ENCODE measurements at places on chromosomes 11 and 22.

DNA sequence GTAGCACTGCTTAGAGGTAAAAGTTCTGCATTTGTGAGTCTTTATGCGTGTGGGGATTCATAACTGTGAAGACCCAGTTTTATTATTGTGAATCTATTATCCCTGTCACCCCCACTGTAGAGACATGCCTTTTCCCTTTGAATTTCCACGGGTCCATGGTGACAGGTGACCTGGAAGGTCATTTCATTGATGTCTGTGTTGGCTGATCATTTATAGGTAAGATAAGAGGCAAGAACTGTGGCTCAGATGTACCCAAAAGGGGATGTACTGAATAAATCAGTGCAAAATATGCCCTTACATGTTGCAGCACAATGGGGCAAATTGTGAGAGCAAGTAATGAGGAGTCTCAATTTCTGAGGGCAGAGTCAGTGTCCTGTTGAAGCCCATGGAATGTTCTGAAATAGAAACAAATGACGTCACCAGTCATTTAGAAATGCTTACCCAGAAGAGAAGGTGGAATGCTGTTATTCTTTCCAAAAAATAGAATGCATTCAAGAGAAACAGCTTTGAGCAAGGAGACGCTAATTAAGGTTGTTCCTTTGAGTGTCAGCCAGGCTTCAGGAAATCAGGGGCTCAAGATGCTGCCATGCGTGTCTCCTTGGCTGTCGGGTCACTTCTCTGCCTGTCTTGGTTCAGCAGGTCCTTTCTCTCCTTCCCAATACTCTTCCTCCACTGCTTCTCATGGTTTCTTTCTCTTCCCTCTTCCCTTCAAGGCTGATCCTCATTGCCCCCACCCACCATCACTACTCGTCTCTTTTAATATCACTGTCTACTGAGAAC lies 118.7 kb upstream of the E2F8 start:
- no peak for DNase-seq

DNA sequence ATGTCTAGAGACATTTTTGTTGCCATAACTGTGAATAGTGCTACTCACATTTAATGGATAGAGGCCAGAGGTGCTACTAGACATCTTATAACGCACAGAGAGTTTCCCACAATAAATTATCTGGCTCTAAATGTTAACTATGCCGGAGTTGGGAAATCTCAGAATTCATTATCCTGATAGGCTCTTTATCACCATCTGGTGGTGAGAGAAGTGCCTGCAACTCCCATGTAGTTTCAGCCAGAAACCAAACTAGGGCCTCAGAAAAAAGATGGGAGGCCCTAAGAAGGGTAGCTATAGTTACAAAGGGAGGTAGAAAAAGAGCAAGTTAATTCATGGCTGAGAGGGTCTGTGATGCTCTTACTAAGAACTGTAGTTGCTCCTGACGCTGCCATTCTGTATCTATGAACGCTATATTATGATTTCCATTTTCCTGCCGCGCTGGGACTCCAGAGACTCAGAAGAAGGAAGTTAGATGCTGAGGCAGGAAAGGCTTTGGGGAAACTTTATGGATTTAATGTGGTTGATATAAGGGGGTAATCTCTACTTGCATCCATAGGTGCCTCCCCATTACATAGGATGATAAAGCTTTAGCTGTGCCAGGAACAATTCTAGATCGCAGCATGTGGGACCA lies 22.9 kb upstream of the MRPL17 start:
- DNase-seq: peak; percentile 26

- DNase-seq: no peak
Measured at GRCh38 chr11:33779849-33780528, 5.7 kb upstream of the FBXO3 start.

DNA sequence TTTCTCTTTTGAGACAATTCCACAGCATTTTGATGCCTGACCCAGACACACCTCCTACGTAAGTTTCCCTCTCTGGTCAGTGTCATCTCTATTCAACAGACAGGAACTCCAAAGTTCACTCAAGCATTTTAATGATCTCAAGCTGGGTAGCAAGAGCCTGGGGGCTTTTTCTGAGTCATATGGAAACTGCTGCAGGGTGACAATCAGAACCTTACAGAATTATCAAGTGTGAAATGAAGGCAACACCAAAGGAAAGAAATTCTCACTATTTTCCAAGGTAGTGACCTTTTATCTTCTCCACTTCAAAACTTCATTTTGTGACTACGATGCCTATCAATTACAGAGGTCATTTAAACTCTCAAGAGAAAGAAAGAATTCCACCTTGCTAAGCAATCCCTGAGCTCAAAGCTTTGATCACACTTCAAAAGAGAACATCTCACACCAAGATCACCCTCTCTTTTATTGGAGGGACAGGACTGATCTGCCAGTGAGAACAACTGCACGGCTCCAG lies 229.0 kb upstream of the ZC3H12C start:
- no peak for DNase-seq

DNA sequence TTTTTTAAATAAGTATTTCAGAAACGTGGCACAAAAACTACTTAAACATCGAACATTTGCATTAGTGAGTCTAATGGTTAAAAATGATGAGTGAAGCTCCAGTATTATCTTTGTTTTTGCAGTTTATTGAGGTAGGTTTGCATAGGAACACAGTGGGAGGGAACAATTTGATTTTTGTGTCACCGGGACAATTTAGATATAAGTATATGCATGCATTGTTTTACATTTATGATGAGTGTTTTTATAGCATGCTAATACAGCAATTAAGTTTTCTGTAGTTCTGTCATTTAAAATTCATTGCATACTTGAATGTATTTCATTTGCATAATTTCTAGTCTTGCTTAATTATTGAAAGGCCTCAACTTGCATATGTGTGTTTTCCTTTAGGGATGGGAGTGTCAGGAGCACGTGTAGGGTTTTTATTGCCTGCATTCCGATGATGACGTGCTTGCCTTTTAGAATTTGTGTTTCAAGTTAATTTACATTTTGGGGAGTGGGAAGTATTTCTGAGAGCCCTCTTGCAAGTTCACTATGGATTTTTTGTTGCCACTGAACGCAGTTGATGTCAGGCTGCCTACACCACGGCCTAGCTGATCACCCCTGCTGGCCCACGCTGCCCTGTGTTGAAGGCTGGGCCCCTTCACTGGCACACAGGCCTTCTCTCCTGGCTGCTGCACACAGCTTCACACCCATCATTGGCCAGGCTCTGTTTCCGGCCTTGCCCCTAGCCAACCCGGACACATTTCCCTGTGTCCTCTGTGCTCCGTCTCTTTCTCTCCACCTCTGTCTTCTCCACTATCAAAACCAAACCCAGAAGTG lies 120.9 kb downstream of the TBC1D22A start:
- DNase-seq: no peak

DNA sequence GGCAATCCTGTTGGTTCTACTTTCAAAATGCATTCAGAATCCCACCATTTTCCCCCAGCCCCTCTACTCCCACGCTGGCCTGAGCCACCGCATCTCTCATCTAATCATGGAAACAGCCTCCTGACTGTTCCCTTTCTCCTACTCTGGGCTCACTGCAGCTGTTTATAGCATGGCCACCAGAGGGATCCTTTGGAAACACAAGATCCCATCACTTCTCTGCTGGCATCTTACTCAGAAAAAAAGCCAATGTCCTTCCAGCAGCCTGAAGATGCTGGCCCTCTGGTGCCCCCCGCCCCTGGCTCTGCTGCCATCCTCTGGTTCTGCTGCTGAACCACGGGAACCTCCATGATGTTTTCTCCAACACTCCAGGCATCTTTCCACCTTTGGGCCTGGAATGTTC lies 11.1 kb downstream of the MS4A8 start:
- DNase-seq: no peak

GRCh38 chr11:36447947-36448346 lies 62.1 kb downstream of the TRAF6 start:
- no peak for DNase-seq

GRCh38 chr11:68312117-68312779 lies at the start of gene LRP5:
LRP5 (plus strand) TSS chr11:68312591; CDS start chr11:68312715, 124 bp downstream.
- no peak for DNase-seq

DNA sequence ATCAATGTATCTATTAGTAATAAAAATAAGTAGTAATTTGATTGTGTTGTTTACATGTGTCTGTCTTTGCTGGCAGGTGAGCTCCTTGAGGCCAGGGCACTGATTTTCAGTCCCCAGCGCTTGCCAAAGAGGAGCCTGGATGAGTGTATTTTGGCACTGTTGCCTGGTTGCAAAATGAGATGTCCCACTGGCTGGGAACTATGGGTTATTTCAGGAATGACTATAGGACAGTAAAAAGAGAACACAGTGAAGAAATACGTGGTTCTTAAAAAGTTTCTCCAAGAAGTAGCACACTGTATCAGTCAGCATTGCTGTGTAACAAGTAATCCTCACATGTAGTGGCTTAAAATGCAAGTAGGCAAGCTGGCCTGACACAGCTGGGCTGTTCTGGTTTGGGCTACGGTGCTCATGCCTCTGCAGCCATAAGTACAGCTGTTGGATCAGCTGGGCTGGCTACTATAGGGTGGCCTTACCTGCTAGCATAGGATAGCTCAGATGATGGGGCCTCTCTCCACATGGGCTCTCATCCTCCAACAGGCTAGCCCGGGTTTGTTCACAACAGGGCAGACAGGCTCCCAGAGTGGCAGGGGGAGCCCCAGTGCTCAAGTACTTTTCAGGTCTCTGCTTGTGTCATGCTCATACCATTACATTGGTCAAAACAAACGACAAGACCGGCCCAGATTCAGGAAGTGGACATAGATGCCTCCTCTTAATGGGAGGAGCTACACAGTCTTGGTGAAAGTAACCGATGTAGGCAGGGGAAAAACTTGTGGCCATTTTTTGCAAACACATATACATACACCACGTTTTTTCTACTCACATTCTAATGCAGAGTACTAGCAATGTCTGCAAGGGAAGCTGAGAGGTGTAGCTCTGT lies 399.1 kb downstream of the LARGE1 start:
- DNase-seq: no peak

DNA sequence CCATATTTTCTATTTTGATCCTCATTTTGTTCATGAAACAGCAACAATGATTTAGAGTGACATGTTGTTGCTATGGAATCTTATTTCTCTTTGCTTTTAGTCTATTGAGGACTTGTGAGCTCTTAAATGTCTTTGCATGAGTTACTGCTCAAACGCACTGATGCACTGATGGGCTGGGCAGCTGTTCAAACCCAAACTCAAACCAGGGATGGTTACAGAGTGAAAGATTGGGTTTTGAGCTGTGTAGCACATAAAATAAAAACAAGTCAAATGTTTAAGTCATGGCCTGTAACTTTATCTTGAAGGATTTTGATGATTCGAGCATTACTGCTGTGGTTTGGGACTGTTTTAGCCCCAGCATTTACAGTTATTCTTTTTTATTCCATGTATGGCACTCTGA lies 20.1 kb upstream of the NCAM1 start:
- no peak for DNase-seq

- DNase-seq: no peak
Measured at GRCh38 chr11:5324197-5324596, at the start of gene OR51B2. OR51B2 (minus strand) TSS chr11:5324297; CDS start chr11:5324297, 0 bp downstream.

GRCh38 chr11:46529095-46529905 lies 64.5 kb downstream of the AMBRA1 start:
- no peak for DNase-seq

GRCh38 chr22:22700631-22701030 lies 56.2 kb downstream of the GGTLC2 start:
- DNase-seq: no peak

DNA sequence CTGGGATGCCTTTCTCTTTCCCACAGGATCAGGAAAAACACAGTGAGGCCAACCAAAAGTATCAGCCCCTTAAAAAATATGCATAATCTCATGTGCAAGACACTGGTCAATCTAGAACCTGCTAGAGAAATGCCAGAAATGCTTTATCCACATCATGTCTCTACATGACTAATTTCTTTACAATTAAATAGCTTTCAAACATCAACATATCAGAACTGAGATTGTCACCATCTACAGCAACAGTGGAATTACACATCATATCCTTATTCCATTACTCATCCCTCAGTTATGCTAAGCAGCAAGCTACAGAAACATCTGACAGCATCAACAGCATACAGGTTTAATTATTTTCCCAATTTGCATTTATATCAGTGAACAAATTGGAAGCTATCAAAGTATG lies 78.8 kb downstream of the DDIAS start:
- DNase-seq: no peak

GRCh38 chr11:126756421-126756820 lies 244.1 kb downstream of the KIRREL3 start:
- peak; percentile 55 for DNase-seq

DNA sequence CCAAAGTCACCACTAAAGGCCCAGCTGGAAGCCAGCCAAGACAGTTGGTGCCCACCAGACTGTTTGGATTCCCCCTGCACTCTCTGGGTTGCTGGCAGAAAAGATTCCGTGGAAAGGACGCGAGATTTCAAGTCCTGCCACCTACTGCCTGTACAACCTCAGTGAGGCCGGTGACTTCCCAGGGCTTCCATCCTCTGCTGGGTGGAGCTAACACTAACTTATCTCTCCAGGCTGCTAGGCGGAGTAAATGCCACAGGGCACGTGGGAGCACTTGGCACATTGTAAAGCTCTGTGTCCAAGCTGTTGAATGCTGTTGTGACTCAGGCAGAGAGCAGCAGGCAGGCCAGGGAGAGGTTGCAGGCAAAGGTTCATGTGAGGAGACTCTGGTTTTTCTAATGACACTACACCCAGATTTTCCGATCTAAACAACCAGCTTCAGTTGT lies 50.9 kb upstream of the CDON start:
- peak; percentile 96 for DNase-seq

GRCh38 chr22:46447906-46448305 lies 89.5 kb downstream of the CELSR1 start:
- no peak for DNase-seq

DNA sequence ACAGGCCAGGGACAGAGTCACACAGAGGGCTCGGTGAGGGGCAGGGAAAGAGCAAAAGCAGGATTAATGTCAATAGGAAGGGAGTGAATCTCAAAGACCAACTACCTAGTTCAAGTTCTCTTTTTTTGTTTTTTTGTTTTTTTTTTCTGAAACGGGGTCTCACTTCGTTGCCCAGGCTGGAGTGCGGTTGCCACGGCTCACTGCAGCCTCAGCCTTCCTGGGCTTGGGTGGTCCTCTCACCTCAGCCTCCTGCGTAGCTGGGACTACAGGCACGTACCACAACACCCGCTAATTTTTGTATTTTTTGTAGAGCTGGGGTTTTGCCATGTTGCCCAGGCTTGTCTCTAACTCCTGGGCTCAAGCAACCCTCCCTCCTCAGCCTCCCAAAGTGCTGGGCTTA lies 9.7 kb upstream of the BCL9L start:
- no peak for DNase-seq

GRCh38 chr22:37976547-37976946 lies 7.8 kb downstream of the SOX10 start:
- no peak for DNase-seq

- DNase-seq: no peak
Measured at GRCh38 chr11:108562746-108563581, 30.6 kb downstream of the EXPH5 start.

GRCh38 chr22:39943337-39943736 lies 16.9 kb upstream of the TMA7B start:
- DNase-seq: no peak

DNA sequence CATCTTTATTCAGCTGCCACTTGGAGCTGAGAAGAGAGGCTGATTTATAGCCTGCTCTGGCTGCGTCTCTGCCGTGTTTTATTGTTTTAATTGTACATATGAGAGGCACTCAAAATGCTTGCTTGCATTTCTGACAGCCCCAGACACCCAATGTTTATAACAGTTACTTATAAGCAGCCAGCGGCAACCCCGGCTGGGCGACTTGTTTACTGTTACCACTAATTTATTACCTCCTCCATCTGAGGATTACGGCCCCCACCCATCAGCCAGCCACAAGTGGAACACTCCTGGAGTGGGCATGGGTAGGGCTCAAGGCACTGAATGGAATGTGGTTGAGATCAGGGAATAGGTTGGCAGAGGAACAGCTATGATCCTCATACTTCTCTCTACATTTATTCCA lies 61.2 kb downstream of the CLPB start:
- peak; percentile 18 for DNase-seq

- no peak for DNase-seq
Measured at GRCh38 chr22:24086310-24086709, 75.2 kb downstream of the CABIN1 start.
